ENCODE measurements at places on chromosomes 1 and 21.

DNA sequence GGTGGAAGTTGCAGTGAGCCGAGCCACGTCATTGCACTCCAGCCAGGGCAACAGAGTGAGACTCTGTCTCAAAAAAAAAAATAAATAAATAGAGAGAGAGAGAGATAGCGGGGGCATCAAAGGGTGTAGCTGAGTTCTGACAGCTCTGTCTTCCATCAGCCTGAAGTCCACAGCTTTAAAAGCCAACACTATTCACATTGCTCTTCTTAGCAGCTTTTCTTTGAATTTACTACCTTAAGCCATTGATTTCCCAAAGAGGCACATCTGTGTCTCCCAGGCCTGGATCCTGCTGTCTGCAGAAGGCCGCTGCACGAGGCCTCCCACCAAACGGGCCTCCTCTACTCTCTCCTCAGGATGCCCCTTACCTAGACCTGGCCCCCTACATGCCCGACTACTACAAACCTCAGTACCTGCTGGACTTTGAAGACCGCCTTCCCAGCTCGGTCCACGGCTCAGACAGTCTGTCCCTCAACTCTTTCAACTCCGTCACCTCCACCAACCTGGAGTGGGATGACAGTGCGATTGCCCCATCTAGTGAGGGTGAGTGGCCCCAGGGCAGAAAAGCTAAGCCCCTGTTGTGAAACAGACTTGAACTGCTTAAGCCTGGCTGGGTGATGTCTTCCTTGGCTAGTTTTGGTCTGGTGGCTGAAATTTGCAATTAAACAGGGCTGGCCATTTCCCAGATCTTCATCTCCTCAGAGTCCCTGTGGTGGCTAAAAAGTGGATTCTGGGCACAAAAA is 16.5 kb upstream of the SLC25A34 start:
- DNase-seq = no peak

GRCh38 chr1:175207971-175208370 is 15.4 kb upstream of the KIAA0040 start:
- no peak for DNase-seq

DNA sequence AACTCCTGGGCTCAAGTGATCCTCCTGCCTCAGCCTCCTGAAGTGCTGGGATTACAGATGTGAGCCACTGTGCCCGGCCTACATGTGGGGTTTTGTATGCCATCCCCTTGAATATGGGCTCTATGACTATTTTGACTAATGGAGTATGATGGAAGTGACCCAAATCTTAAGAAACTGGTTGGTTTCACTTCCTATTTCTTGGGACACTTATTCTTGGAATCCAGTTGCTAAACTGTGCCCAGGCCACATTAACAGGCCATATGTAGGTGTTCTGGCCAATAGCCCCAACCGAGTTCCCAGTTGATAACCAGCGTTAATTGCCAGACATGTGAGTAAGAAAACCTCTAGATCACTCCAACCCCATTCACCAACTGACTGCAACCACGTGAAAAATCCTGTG is 36.3 kb upstream of the CLIC4 start:
- DNase-seq = no peak

DNA sequence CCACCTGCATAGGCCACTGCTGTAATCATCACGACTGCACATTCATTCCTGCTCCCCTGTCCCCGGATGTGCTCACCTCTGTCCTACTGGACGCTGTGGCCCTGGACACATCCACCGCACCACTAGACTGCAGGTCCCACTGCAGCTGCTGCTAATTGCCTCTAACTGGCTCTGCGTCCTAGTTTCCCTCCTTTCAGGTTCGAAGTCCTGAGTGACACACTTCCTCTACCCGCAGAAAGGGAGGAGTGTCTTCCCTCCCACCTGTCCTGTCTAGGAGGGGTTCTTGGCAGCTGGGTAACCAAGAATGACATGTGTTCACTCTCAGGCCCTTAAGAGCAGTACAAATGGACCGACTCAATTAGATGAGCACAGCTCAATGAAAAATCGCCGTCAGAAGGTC is 40.5 kb upstream of the ITPKB start:
- no peak for DNase-seq

DNA sequence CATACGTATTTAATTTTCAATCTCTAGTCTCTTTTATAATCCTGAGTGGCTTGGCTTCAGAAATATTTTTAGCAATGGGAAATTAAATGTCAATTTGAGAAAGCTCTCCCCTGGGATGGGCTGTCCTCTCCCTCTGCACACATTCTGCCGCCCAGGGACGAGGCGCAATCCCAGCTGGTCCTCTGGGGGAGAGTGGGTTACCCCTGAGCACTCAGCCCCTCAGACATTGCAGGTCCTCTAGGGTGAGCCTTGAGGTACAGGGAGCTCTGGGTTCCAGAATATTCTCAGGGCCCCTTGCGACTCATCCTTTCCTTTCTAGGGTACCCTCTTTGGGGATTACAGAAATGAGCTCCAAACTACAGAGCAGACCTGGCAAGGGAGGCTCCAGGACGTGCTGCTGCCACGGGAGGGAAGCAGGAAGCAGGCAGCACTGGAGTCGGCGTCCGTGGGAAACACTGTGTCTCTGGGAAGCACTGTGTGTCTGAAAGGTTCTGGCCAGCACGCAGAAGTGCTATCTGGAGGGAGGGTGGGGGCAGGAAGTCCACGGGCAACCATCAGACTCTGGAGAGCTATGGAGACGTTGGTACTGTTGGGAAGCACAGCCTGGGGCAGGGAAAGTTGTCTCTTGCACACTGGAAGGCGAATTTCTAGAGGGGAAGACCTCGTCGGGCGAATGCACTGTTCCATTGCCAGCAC is 343.3 kb upstream of the VAMP3 start:
- DNase-seq = no peak

DNA sequence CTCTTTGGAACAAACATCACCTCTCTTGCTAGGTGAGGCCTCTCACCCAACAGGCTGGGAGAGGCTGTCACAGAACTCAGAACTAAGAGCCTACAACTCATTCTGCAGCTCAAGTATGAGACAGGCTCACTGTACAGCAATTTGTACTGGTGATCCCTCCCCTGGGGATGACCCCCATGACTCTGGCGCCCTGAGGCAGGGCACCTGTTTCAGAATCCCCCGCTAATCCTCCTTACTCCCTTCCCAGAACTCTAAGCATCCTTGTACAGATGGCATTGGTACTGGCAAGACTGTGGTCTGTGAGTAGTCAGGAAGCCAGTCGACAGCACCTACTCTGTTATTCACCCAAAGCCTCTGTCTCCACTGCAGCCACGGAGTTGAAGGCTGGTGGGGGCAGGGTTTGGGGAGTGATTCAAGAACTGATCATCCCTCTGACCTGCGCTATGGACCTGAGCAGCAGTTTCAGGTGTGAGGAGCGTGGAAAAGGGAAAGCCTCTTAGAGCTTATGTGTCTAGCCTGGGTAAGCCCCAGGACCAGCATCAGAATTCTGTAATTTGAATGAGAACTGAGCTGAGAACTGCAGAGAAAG is 655.5 kb downstream of the KIF26B start:
- no peak for DNase-seq

GRCh38 chr1:113191579-113192076 is 118.6 kb downstream of the LRIG2 start:
- no peak for DNase-seq

GRCh38 chr1:227844320-227845146 is 29.1 kb downstream of the PRSS38 start:
- no peak for DNase-seq

GRCh38 chr1:65264197-65264929 is 45.0 kb upstream of the DNAJC6 start:
- no peak for DNase-seq

DNA sequence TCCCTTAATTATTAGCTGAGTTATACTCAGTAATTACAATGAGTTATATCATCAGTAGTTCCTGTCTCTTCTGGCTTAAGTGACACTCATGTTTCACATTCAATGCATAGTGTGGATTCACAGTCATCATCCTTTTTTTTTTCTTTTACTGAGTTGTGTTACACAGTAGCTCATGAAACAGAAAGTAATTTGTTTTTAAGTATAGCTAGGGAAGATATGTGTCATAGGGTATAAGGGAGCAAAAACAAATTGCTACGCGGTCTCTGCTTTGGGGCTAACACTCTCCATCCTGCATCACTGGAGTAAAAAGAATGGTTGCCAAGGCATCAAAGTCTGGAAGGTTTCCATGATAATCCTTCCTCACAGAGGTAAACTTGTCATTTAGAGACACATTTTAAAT is 971.7 kb upstream of the NCAM2 start:
- DNase-seq = no peak

- no peak for DNase-seq
Observed at GRCh38 chr1:218324226-218324580, 20.9 kb upstream of the TGFB2 start.

- DNase-seq = no peak
Observed at GRCh38 chr1:208921259-208921658, 662.3 kb upstream of the CAMK1G start.

DNA sequence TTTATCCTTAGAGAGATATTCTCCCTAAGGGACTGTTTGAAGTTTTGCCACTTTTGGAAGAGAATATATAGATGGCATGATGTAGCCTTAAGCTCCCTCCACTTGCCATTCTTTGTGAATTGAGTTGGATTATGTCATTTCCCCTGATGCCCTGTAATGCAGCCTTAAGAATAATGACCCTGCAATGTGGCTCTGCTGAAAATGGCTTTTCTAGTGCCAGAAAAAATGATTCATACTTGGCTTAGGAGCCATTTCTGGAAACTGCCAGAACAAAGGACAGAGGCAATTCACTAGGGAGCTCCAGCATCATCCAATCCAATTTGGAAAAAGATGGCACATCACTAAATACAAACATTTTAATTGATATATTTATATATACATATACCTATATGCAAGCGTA is 265.3 kb downstream of the SPATA17 start:
- DNase-seq = no peak

- peak; percentile 43 for DNase-seq
Observed at GRCh38 chr1:244833734-244834542, 1.5 kb upstream of the COX20 start.

- no peak for DNase-seq
Observed at GRCh38 chr1:209143916-209144315, 439.6 kb upstream of the CAMK1G start.

- no peak for DNase-seq
Observed at GRCh38 chr1:231508941-231509340, 19.5 kb upstream of the TSNAX start.

GRCh38 chr1:212773011-212773410 is 18.6 kb downstream of the NSL1 start:
- no peak for DNase-seq

GRCh38 chr1:79128722-79129121 is 122.2 kb upstream of the ADGRL4 start:
- DNase-seq = no peak

DNA sequence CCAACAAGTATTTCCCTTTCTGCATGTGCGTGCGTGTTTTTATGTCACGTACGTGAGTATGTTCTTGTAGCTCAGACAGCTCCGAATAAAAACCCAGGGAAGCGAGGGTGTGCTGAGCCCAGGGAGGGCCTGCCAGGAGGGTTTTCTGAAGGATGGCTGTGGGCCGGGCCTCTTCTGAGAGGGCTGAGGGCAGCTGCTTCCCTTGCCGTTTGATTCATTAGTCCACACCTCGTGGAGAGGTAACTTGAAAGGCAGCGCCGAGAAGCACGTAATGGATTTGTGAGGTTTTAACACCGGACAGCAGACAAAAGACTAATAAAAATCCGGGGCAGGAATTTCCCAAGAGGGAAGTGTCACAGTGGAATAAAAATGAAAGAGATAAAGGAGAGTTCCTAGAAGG is 29.5 kb downstream of the CD247 start:
- DNase-seq = no peak

- DNase-seq = no peak
Observed at GRCh38 chr1:247402120-247402675, 13.8 kb upstream of the NLRP3 start.

- no peak for DNase-seq
Observed at GRCh38 chr21:45255381-45256020, 32.2 kb downstream of the POFUT2 start.

- no peak for DNase-seq
Observed at GRCh38 chr1:28286111-28286510, 26.8 kb downstream of the SESN2 start.

- no peak for DNase-seq
Observed at GRCh38 chr1:201310251-201310985, 27.1 kb downstream of the PKP1 start.

GRCh38 chr1:210540288-210540687 is 211.6 kb downstream of the HHAT start:
- no peak for DNase-seq

DNA sequence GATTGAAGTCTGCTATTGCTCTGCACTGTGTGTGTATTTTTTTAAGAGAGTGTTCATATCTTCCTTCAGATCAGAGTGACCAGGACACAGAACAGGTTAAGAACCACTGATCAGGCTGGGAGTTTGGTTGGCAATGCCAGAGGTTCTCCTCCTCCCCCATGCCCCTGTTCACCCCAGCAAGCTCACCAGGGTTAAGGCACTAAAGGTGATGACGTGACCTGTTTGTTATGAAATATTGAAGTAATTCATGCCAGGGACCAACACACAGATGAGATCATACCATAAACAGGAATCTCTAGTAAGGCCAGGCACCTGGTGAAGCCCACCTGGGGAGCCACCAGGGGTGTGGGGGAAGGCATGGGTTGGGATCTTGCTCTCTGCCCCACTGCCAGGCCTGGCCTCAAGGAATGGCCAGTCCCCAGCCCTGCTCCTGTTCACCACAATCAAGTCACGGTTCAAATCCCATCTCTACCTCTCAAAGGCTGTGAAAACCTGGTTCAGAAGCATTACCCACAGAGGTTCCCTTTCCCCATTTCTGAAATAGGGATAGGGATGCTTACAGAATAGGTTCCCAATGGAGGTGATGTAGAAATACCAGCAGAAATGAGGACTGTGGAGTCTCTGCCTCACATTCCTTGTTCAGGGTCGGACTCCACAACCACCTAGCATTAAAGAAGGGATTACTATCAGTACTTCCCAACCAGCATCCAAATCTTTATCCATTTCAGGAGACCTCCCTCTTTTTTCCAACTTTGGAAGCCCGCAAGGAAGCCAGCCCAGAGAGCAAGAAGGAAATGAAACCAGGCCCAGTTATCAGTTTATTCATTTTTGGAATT is 2.4 kb downstream of the ID3 start:
- no peak for DNase-seq

- no peak for DNase-seq
Observed at GRCh38 chr1:172246521-172247390, 173.7 kb upstream of the C1orf105 start.

- no peak for DNase-seq
Observed at GRCh38 chr1:242016479-242016878, 17.6 kb upstream of the MAP1LC3C start.

- DNase-seq = no peak
Observed at GRCh38 chr1:47656719-47657685, 219.2 kb downstream of the FOXD2 start.

GRCh38 chr1:5659606-5660005 is 332.6 kb downstream of the NPHP4 start:
- DNase-seq = no peak

Data from stimulated activated CD4-positive, alpha-beta T cell treated with anti-CD3 and anti-CD28 coated beads, Interleukin-15, amount 100 ng/mL, for 1 hour (primary cell).